ENCODE measurements at places on chromosomes 3 and 15. TPM values are rescaled to one million over a fixed set of nuclear protein-coding genes. Genes with fewer than 3 reads are reported as not detected.

The NUP210 gene
- total RNA-seq: under 0.01 TPM

The MYRIP gene
- under 0.01 TPM for total RNA-seq

The TIMP4 gene
- 2.4 TPM for total RNA-seq

The GXYLT2 gene
- 75.1 TPM for total RNA-seq

The FMN1 gene
- 9.0 TPM for total RNA-seq

The TMEM212 gene
- not detected for total RNA-seq

The GASK1A gene
- total RNA-seq: 0.88 TPM

Data from osteoblast (primary cell).